Left cardiac atrium (tissue), 4 donors: ENCODE measurements at places on chromosomes 2 and 18. TPM values are rescaled to one million over a fixed set of nuclear protein-coding genes. Genes with fewer than 3 reads are reported as not detected.

IL36G gene
- not detected for total RNA-seq

RND3 gene
- 29.2 TPM for total RNA-seq

CFAP65 gene
- not detected for total RNA-seq

RGPD5 gene
- 36.2 TPM for total RNA-seq

ERBB4 gene
- 17.9 TPM for total RNA-seq

UGT1A6 gene
- total RNA-seq, result not detected

CHRNG gene
- total RNA-seq, result not detected

SNRPD1 gene
- total RNA-seq, result 36.9 TPM

XRCC5 gene
- 114 TPM for total RNA-seq

DSEL gene
- 7.2 TPM for total RNA-seq

DSG1 gene
- total RNA-seq, result 2.0 TPM

ALK gene
- 0.21 TPM for total RNA-seq

OSGEPL1 gene
- 5.2 TPM for total RNA-seq

TM4SF20 gene
- total RNA-seq, result not detected

C2orf81 gene
- total RNA-seq, result 0.59 TPM
